Stimulated activated CD8-positive, alpha-beta memory T cell treated with anti-CD3 and anti-CD28 coated beads, Interleukin-15, amount 100 ng/mL, for 4 hours (primary cell): ENCODE measurements at places on chromosomes 1 and 21.
A peak's percentile ranks its signal among the peaks of the same experiment; 100 is the strongest.

DNA sequence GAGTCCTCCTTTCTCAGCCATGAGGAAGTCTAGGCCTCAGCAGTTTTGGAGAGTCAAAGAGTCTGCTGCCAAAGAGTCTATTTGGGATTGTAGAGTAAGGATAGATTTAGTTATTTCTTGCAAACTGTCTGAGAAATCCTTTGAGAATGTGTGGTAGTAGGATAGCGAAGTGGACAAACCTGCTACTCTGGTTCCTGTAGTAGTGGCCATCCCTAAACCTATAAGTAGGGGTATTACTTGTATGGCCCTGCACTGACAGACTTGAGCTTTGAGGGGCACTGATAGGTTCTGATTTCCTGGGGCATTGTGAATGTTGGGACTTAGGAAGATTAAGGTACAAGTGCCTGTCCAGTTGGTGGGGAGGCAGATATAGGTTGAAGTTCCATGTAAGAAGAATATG lies 115.9 kb upstream of the SGIP1 start:
- DNase-seq: no peak

DNA sequence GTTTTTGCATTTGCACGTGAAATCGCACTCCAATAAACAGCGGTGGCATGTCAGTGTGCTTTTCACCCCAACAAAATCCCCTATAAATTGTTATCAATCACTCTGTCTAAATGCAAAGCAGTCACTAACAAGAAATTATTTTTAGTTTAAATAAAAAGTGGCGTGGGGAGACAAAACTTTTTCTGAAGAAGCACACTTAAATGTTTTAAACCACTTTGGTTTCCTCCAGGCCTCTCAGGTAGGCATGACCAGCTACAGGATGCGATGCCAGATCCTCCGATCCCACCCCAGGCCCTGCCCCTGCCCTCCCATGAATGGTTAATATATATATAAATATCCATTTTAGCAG lies 3.6 kb downstream of the FMO1 start:
- no peak for DNase-seq

DNA sequence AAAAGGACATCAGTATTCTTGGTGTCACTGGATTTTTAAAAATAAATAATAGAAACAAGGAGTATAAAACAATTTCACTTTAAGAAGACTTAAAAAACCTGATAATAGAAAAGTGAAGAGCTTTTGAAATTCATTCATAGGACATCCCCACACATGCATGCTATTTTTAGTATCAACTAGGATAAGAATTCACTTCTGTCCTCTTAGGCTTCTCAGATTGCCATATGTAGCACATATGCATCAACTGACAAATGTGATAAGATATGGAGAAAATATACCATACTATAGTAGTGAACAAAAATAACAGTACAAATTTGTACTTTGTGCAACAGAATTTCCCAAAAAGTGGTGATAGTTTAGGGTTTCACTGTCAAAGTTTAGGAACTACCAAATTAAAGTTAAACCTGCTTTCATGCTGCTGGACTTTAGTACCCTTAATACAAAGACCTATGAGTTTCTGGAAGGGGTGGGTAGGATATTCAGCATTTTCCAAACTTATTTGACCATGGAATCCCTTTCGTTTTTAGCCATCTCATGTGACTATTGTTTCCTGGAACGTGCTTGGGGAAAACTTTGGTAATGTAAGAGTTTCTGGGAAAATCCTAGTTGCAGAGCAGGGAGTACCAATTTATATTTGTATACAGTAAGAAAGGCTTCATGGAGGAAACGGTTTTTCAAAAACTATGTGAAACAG lies 19.8 kb downstream of the RPRD2 start:
- DNase-seq: no peak

GRCh38 chr21:36606287-36606982 lies 92.5 kb upstream of the SIM2 start:
- no peak for DNase-seq

GRCh38 chr21:36499578-36500471 lies 19.9 kb upstream of the CLDN14 start:
- DNase-seq: no peak

DNA sequence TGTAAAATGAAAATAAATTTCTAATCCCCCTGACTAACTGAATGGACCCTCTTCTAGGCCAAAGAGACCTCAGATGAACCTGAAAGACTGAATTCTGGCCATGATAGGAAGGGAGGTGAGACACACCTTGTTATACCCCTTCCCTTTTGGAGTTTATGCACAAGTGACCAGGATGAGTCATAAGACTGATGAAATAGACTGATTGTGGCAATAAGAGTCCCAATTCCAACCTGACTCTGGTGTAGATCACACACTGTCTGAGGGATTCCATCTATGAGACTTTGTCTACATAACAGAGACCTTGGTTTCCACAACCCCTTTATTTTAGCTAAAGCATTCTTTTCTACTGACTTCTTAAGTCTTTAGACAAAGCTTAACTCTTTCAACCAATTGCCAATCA lies 13.5 kb upstream of the OR2G2 start:
- DNase-seq: no peak

GRCh38 chr1:238177960-238178645 lies 287.4 kb upstream of the ZP4 start:
- no peak for DNase-seq

GRCh38 chr1:184210862-184211261 lies 159.3 kb downstream of the TSEN15 start:
- DNase-seq: no peak

DNA sequence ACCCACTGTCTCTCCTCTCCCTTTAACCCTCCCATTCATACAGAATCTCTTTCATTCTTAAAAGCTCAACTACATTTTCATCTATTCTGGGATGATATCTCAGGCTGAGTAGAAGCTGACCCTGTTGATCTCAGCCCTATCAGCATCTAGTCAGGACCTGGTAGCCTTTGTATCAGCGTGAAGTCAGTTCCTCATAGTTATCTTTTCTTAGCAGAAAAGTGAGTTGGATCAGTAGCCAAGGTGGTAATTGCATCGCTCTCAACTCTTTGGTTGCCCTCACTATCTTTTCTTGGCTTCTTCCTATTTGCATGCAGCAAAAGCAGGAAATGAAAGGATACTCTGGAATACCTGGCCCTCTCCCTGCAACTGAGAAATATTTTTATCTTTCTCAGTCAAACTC lies 13.6 kb upstream of the GOLT1A start:
- no peak for DNase-seq

DNA sequence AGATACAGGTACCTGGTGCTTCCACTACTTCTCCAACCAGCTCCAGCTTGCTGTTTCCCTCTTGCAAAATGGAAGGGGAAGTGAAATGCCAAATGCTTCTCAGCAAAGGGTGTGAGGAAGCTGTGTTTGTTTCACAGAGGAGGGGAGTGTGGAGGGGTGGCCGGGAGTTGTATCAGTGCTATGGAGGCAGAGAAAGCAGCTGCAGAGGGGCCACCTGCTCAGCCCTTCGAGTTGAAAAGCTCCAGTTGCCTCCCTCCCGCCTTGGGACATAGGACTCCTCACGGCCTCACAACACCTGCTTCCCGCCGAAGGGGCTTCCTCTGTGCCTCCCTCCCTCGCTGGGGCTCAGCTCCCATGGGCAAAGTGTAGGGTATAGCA lies 12.1 kb upstream of the LINGO4 start:
- no peak for DNase-seq

DNA sequence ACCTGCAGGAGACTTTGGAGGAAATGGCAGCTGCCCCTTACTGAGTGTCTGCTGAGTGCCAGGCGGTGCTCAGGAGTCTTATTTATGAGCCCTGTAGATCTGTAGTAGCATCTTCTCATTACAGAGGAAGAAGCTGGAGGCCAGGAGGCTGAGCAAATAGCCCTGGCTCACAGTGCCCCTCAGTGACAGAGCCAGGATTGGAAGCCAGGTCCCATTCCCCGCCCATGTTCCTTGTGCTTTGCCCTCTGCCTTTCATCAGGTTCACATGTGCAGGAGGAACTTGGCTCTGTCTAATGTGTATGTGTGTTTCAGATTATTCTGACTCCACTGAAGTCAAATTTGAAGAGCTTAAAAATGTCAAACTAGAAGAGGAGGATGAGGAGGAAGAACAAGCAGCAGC lies 21.2 kb downstream of the KDM4A start:
- no peak for DNase-seq

GRCh38 chr1:30518186-30518585 lies 205.2 kb downstream of the MATN1 start:
- no peak for DNase-seq

- DNase-seq: no peak
Observed at GRCh38 chr1:109543283-109543987, 3.8 kb downstream of the GPR61 start.

- no peak for DNase-seq
Observed at GRCh38 chr1:46596846-46597245, 7.2 kb downstream of the MKNK1 start.

DNA sequence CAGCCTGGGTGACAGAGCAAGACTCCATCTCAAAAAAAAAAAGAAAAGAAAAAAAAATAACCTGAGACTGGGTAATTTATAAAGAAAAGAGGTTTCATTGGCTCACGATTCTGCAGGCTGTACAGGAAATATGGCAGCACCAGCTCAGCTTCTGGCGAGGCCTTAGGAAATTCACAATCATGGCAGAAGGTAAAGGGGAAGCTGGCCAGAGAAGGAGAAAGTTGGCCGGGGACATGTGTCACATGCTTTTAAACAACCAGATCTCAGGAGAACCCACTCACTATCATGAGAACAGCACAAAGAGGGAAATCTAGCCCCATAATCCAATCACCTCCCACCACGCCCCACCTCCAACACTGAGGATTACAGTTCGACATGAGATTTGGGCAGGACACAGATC lies 125.3 kb downstream of the DISP1 start:
- no peak for DNase-seq

- DNase-seq: no peak
Observed at GRCh38 chr1:22204989-22205913, 62.4 kb upstream of the WNT4 start.

DNA sequence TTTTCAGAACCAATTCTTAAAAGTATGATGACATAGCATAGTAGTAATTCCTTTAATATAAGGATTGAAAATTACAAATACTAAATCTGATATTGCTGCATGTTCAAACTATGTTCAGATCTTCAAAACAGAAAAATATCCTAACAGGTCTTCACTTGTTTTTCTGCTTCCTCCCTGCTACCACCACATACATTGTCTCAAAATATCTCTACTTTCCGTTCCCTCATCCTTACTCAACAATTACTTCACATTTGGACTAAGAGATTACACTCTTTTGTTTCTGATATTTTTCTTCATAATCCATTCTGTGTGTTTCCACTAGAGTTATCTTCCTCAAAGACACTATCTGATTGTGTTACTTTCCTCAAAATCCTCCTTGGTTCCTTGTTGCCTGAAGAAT lies 125.1 kb downstream of the NEK7 start:
- no peak for DNase-seq

GRCh38 chr1:215567491-215568298 lies 591 bp downstream of the KCTD3 start:
- DNase-seq: no peak

GRCh38 chr1:204660509-204660908 lies 25.0 kb downstream of the LRRN2 start:
- DNase-seq: no peak

DNA sequence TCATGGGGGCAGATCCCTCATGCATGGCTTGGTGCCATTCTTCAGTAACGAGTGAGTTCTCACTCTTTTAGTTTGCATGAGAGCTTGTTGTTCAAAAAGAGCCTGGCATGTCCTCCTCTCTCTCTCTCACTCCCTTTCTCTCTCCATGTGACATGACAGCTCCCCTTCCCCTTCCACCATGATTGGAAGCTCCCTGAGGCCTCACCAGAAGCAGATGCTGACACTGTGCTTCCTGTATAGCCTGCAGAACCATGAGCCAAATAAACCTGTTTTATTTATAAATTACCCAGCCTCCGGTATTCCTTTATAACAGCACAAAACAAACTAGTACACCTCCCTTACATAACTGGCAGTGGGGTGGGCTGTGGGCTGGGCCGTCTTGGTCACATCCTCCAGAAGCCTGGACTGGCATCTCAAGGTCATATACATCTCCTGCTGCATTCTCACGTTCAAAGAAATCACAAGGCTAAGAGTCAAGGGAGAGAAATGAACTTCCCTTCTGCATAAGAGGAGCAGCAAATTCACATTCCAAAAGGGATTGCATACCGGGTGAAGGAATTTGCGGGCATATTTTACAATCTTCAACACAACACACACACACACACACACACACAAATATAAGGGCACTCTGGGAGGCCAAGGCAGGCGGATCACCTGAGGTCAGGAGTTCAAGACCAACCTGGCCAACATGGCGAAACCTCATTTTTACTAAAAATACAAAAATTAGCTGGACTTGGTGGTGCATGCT lies 2.3 kb upstream of the CCSAP start:
- DNase-seq: no peak

DNA sequence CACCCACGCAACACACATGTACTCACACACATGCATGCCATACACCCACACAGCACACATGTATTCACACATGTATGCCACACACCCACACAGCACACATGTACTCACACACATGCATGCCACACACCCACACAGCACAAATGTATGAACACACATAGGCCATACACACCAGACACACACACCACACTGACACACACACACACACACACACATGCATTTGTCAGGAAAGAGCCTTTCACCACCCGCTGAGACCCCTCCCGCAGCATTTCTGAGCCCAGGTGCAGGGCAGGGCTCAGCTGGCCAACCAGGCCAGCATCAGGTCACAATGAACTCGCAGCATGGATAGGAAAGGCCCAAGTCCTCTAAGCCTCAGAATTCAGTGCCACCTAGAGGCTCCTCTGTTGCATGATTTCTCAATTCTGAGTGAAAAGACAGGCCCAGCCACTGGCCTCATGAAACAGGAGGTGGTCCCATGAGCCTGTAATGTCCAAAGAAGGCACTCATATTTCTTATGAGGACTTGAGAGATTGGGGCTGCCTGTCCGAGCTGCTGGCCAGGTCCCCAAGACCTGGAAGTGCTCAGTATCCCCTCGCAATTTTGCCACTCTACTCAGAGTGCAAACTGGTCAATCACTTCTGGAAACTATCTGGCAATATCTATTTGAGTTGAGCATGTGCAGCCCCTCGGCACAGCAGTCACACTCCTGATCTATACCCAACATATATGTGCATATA lies 57.3 kb downstream of the PSMG1 start:
- no peak for DNase-seq

- peak; percentile 67 for DNase-seq
Observed at GRCh38 chr1:1305300-1306069, 2.2 kb downstream of the ACAP3 start.

DNA sequence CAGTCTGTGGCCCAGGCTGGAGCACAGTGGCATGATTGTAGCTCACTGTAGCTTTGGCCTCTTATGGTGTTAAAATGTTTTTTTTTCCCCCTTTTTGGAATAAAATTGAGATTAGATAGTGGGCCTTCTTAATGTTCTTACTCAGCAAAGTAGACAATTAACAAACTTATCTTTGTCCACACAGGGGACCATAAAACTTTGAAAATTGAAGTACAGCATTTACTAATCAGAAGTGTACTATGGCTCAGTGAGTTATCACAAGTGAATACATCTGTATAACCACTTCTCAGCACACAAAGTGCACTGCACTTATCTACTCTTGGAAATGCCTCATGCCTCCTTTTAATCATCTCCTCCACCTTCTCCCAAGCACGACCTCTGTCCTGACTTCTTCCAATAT lies 218.9 kb downstream of the PRDM2 start:
- no peak for DNase-seq

- DNase-seq: no peak
Observed at GRCh38 chr1:940107-941014, 16.6 kb downstream of the SAMD11 start.
